BJ (cell line): ENCODE measurements at places on chromosomes 1 and 21.

DNA sequence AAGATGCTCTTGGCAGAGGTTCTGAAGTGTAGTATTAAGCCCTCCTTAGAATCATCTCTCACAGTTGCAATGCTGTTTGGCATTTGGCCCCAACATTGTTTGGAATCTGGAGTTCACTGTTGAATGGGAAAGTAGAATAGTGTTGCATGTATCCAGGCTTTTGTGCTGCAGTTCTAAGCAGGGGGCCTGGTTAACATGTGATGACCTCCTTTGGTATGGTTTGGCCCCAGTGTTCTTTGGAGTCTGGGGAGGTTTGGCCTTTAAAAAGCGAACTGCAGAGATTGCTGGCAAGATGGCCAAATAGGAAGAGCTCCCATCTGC, 61.8 kb upstream of the PLD5 start:
- DNase-seq, result no peak

DNA sequence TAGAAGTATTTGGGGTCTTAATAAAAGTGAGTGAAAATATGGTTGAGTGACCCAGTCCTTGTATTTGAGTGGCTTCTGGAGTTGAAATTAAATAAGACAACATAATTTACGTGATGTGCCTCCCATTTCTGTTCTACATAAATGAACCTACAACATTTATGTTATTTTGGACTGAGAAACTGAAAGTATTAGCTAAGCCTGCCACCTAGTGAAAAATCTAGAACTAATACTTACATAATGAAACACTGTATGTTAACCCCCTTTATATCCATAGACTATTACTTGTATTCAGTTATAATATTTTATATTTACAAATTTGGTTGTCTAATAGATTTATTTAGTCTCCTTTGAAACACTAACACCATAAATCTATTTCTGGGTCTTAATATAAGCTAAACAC, 298.9 kb downstream of the KCNT2 start:
- DNase-seq, result peak; percentile 9

- no peak for DNase-seq
Measured at GRCh38 chr1:203078478-203078877, 7.3 kb downstream of the MYOG start.

DNA sequence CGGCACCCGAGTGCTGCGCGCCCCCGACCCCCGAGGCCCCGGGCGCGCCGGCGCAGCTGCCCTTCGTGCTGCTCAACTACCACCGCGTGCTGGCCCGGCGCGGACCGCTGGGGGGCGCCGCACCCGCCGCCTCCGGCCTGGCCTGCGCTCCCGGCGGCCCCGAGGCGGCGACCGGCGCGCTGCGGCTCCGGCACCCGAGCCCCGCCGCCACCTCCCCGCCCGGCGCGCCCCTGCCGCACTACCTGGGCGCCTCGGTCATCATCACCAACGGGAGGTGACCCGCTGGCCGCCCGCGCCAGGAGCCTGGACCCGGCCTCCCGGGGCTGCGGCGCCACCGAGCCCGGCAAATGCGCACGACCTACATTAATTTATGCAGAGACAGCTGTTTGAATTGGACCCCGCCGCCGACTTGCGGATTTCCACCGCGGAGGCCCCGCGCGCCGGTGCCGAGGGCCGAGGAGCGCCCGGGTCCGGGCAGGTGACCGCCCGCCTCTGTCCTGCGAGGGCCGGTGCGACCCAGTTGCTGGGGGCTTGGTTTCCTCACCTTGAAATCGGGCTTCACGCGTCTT, 49.0 kb downstream of the SIM2 start:
- no peak for DNase-seq

GRCh38 chr1:205032508-205032907, 10.5 kb upstream of the CNTN2 start:
- DNase-seq, result no peak

DNA sequence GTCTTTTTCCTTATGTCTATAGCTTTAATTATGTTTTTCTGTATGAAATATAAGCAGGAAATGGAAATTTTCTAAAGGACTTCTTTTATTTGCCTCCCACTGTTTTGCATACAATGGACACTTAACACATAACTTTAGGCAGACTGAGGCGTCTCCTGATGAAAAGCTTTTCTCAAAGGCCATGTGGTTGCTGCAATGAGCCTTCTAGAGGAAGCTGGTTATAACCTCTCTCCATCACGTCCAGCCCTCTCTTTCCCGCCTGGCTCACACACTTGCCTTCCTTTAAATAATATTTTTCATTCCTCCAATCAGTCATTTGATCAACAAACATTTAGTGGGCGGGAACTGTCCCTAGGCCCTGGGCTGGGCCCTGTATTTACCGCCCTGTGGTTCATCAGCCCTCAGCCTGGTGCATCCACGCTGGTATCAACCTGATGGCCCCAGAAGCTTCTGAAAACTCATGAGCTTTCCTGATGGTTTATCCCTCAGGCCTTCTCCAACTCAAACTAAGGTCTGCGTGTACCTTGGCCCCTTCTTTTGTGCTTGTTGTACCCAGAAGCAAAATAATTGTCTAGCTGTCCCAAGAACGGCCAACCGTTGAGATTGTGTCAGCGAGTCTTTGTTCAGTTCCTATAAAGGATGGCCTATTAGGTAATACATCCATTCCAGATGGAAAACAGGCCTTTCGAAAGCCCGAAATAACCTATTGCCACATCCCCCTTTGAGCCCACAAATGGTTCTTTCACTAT, 75.3 kb upstream of the LYST start:
- DNase-seq, result no peak

DNA sequence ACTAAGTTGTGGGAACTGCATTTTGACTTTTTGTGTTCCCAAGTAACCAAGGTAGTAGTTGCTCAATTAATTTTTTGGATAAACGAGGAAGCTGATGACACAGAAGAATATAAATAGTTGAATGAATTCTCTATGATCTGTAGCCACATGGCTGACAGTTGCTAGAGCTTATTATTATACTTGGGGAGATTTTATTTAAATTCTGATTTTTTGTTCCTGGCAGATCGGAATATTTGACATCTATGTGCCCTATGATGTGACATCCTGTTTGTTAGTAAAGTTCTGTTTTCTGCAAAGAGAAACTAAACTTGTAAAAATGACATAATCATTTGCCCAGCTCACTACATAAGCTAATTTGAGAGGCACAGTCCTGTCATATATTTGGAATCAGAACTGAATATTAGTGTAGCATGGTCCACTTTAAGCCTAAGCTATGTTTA, 9.7 kb upstream of the LYST start:
- DNase-seq, result no peak

DNA sequence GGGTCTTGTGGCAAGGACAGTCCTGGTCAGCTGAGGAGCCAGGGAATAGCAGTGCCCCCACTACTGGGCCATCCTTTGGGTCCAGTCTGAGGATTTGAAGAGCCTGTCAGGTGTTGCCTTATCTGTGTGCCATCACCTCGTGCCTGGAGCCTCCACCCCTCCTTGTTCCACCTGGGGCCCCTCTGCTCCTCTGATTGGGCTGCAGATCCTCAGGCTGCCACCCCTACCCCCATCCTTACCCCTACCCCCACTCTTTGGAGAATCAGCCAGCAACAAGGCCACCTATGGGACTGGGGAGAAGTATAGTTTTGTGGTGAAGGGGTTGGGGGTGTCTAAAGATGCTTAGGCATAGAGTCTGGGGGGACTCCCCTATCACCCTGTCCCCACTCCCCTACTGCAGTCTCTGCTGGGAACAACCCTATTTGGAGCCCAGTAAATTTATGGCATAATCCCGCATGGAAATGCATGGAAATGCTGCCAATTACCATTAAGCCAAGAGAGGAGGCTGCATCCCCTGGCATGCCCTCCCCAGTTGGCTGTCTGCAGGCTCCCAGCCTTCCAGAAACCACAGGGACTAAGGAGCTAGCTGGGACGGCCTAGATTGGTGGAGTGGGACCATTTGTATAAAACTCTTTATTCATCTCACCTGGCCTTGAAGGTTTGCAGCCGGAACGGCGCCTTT, 142.7 kb upstream of the CSF3R start:
- no peak for DNase-seq

DNA sequence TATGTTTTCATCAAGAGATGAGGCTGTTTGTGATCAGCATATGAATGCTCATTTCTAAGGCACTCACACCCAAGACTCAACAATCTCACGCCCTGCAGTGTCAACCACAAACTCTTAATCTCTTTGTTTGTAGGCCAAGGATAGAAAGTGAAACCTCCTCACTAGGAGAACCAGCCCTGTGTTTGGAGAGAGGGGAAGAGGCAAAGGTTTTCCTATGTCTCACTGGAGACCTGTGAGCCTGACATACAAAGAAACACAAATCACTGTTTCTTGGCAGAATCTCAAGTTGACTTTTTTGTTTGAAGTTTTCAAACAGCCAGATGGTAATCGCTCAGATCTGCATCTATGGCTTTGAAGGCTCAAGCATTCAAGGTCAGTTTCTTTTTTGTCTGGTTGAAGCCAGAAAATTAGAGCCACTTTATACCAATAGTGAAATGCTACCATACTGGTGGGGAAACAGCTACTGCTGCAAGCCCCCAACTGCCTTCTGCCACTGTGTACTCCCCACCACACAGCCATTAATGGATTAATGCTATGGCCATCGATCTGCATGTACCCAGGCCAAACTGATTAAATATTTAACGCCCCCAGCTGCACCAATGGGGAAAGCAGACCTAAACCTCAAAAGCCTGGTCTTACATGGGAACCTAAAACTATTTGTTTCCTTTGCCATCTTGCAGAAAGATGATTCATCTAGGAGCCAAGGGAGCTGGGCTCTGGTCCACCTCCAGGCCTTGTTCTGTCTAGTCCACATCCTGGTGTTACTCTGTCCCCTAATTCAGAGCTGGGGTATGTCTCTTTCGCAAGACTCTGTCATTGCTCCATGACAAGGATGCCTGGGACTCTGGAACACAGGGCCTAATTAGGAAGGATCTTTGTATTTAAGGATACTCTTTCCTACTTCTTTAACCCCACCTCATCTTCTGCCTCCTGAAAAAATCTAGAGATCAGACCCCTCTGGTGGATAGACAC, 16.3 kb downstream of the PDZK1 start:
- DNase-seq, result peak; percentile 26

- no peak for DNase-seq
Measured at GRCh38 chr1:16727190-16728111, 12.9 kb upstream of the RNU1-4 start.

DNA sequence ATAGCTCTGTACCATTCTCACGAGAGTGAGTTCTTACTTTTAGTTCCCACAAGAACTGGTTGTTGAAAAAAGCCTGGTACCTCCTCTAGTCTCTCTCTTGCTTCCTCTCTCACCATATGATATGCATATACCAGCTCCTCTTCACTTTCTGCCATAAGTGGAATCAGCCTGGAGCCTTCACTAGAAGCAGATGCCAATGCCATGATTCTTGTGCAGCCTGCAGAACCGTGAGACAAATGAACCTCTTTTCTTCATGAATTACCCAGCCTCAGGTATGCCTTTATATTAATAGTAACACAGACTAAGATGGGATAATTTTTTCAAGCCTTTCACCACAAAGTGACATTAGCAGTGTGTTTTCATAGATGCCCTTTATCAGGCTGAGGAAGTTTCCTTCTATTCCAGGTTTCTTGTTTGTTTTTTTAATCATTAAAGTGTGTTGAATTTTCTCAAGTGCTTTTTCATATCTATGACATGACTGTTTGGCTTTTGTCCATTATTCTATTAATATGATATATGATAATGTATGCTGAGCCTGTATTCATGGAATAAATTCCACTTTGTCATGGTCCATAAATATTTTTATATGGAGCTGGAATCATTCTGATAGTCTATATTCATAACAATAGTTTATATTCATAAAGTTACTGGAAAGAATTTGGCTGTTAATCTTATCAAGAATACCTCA, 40.7 kb upstream of the C1orf185 start:
- DNase-seq, result no peak

- no peak for DNase-seq
Measured at GRCh38 chr1:60283690-60284089, 210.1 kb upstream of the C1orf87 start.

- peak; percentile 26 for DNase-seq
Measured at GRCh38 chr21:21712748-21713520, 714.7 kb downstream of the NCAM2 start.

DNA sequence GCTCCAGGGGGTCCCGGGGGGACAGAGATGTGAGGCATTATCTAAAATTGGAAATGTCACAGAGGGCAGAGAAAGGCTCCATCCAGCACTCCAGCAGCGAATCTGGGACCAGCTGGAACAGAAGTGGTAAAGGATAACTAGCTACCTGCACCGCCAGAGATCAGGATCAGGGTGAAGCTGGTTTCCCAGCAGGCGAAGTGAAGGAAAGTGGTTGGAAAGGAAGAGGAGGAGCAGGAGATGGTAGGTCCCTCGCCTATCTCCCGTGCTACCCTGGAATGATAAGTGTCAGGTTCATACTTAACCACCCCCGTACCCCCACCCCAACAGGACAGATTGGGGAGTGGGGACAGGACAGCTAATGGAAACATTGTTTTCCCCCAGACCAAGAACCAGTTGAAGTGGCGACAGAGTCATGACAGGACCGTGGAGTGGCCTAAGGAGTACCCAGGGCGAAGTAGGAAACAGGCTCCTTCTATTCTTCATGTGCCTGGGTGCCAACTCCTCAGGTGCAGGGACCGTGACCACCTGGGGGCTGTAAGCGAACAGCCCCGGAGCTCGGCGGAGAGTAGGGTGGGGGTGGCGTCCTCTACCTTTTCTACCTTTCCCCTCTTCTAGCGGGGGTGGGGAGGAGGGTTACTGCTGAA, 717 bp downstream of the B4GALT3 start:
- no peak for DNase-seq

DNA sequence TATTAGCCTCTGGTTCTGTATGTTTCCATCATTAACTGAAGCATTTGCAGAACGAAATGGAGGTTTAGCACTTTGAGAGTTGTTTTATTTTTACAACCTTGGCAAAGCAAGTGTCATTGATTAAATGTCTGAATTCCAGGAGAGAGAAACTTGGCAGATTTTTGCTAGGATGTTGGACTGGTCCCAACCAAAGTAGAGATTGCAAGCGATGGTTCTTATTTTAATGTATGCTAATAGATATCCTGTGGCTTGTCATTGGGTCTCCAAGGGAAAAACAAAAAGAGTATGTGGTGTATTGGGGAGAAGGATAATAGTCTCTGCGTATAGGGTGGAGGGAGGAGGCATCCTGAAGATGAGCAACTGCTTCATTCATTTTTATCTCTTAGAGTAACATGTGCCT, 457.2 kb upstream of the RUNX1 start:
- no peak for DNase-seq

GRCh38 chr1:15501208-15502032, 22.6 kb downstream of the CASP9 start:
- DNase-seq, result no peak

DNA sequence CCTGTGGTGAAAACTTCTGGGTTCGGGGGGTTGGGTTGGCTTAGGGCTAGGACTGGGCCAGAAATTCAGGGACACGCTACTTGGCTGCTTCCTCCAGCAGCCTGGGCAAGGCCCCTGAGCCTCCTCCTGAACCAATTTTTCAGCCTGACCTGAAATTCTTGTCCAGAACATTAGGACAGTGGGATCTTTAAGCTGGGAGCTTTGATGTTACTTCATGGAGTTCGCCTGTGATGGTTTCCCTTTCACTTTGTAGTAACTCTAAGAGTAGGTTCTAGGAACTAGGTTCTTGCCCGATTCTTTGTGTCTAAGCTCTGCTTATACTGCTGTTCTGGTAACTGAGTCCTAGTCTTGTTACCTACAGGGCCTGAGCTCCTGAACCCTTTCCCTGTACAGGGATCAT, 75.3 kb downstream of the S1PR1 start:
- no peak for DNase-seq

GRCh38 chr1:199616947-199617346, 410.6 kb upstream of the NR5A2 start:
- no peak for DNase-seq

GRCh38 chr1:167561753-167562152, 8.2 kb upstream of the CREG1 start:
- DNase-seq, result no peak
